Chondrocyte (in vitro differentiated cells): ENCODE measurements at places on chromosomes 11 and 22. TPM values are rescaled to one million over a fixed set of nuclear protein-coding genes. Genes with fewer than 3 reads are reported as not detected.

GRCh38 chr11:14357881-14358728, 878 bp downstream of the RRAS2 start:
- peak overlapping the region; percentile 95 for H3K4me3 ChIP-seq
- no peaks in the 10 kb centered on the region for H3K27me3 ChIP-seq
- H3K27ac ChIP-seq, result peak overlapping the region; percentile 92

Gene RIBC2
- total RNA-seq, result 0.41 to 1.1 TPM in 2 of 3 replicates, not detected in the other

- peaks cover 8% of the 10 kb centered on the region for H3K36me3 ChIP-seq
- no peak for DNase-seq
- peaks cover 85% of the 10 kb centered on the region for H3K4me1 ChIP-seq
- no peaks in the 10 kb centered on the region for H3K27me3 ChIP-seq
- H3K4me3 ChIP-seq, result peak overlapping the region; percentile 58
Measured at GRCh38 chr11:114160894-114161293, 101.4 kb downstream of the ZBTB16 start.

DNA sequence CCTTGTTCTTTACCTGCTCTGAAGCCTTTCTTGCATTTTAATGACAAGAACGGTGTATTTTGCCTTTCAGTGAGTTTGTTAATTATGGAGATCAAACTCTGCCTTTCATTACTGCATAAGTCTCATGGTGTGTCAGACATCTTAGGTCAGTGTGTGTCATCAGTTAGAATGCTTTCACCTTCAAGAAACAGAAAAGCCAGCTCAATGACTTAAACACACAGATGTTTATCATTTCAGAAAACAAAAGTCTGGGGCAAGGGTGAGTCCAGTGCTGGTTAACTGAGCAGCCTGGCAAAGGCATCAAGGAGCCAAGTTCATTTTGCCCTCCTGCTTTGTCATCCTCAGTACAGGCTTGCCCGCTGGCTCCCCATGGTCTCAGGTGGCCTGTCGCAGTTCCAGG, 54.5 kb downstream of the PACS1 start:
- DNase-seq, result no peak
- H3K27me3 ChIP-seq, result no peaks in the 10 kb centered on the region
- peaks cover 38% of the 10 kb centered on the region for H3K4me1 ChIP-seq
- H3K36me3 ChIP-seq, result no peaks in the 10 kb centered on the region

- DNase-seq, result no peak
- no peak overlapping the region for H3K27ac ChIP-seq
- H3K4me3 ChIP-seq, result no peak overlapping the region
- H3K27me3 ChIP-seq, result no peaks in the 10 kb centered on the region
- H3K4me1 ChIP-seq, result peaks cover 30% of the 10 kb centered on the region
Measured at GRCh38 chr11:126216526-126217305, 5.1 kb downstream of the FAM118B start.

Gene MYO7A
- not detected in 3 replicates for total RNA-seq

Gene PYGM
- 0.65 to 1.6 TPM (median 1.2 TPM) in 3 replicates for total RNA-seq

- no peaks in the 10 kb centered on the region for H3K36me3 ChIP-seq
- peaks cover 4% of the 10 kb centered on the region for H3K4me1 ChIP-seq
- H3K27me3 ChIP-seq, result no peaks in the 10 kb centered on the region
- H3K27ac ChIP-seq, result no peak overlapping the region
Measured at GRCh38 chr22:23388517-23388890, 191.6 kb downstream of the IGLL1 start.

Gene FLRT1
- 0.12 to 0.31 TPM (median 0.22 TPM) in 3 replicates for total RNA-seq

GRCh38 chr11:114057605-114058004, 1.9 kb upstream of the ZBTB16 start:
- H3K27ac ChIP-seq, result no peak overlapping the region
- DNase-seq, result no peak
- no peak overlapping the region for H3K4me3 ChIP-seq
- H3K36me3 ChIP-seq, result no peaks in the 10 kb centered on the region
- peaks cover 46% of the 10 kb centered on the region for H3K27me3 ChIP-seq

Gene LSP1
- 7.2 to 27.5 TPM (median 7.4 TPM) in 3 replicates for total RNA-seq

DNA sequence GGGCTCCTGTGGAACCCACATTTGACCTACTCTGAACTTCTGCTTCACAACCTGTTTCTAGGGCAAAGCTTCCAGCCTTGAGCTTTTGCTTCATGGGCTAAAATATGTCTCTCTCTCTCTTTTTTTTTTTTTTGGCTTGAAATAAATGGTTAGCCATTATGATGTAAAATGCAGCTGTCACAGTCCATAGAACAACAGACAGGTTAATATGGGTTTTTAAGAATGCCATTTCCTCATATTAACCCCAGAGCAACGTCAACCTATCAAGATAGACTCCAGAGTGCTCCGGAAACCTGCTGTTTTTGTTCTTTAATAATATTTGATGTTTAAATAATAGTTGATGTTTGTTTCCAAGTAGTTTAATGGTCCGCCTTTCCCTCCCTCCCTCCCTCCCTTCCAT, 285.6 kb downstream of the TENM4 start:
- H3K36me3 ChIP-seq, result no peaks in the 10 kb centered on the region
- H3K27me3 ChIP-seq, result no peaks in the 10 kb centered on the region
- peaks cover 12% of the 10 kb centered on the region for H3K4me1 ChIP-seq
- H3K27ac ChIP-seq, result no peak overlapping the region
- no peak for DNase-seq

DNA sequence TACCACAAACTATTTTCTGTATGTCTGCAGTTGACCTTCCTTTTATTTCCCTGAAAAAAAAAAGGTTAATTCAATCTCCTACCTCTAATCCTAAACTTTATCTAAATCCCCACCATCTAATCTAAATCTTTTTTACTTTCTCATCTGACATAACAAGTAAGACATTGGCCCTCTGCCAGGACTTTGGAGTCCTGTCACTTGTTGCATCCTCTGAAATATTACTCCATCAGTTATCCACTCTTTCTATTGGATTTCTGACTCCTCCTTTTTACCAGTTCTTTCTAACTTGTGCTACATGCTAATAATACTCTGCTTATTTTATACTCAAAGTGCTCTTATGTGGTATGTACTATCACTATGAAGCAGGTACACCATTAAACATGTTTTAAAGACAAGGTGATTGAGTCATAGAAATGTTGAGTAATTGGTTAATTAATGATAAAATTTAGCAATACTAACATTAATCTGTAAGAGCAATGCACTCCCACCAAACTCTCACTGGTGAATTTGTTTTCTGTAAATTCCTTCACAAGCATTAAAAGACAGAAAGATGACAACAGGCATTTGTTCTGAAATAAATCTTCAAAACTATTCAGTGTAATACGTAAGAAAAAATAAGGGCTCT, 914.2 kb upstream of the RAG2 start:
- peaks cover 4% of the 10 kb centered on the region for H3K36me3 ChIP-seq
- H3K27ac ChIP-seq, result peak overlapping the region; percentile 92
- peaks cover 27% of the 10 kb centered on the region for H3K4me1 ChIP-seq
- H3K4me3 ChIP-seq, result no peak overlapping the region
- H3K27me3 ChIP-seq, result no peaks in the 10 kb centered on the region

DNA sequence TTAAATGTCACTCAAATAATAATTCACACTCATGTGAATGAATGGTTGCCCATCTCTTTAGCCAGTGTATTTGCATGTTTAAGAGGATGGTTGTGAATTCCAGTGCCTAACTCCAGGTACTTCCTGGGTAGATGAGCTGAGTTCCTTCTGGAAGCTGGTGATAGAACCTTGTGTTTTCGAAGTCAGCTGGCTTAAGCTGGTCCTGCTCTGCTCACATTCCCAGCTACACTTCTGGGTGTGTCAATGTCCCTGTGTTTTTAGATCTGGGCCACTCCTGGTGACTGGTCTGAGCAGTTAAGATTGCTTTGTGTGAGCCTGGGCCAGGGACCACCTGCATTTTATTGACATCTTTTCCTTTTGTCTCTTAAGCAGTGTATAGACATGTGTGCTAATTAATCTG, 10.6 kb downstream of the TEAD1 start:
- H3K27me3 ChIP-seq, result no peaks in the 10 kb centered on the region
- no peak overlapping the region for H3K4me3 ChIP-seq
- peaks cover 1% of the 10 kb centered on the region for H3K36me3 ChIP-seq
- H3K27ac ChIP-seq, result peak overlapping the region; percentile 85
- peaks cover 98% of the 10 kb centered on the region for H3K4me1 ChIP-seq

DNA sequence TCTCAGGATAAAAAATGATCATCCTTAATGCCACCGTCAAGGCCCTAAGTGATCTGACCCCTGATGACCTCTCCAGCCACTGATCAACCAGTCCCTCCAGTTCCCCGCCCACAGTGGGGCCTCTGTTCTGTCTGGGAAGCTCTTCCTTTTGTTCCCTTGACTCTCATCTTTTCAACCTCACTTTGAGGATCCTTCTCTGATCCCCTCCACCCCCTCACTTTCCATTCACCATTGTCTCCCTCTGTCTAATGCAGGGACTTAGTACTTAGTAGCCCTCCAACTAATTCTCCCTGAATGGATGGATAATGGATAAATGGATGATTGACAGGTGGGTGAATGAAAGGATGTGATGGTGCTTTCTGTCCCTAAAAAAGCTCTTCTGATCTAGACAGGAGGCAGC, 45.6 kb downstream of the C11orf58 start:
- H3K27ac ChIP-seq, result no peak overlapping the region
- H3K4me1 ChIP-seq, result peaks cover 16% of the 10 kb centered on the region
- no peak for DNase-seq

- peaks cover 12% of the 10 kb centered on the region for H3K4me1 ChIP-seq
- H3K36me3 ChIP-seq, result peaks cover 26% of the 10 kb centered on the region
- DNase-seq, result no peak
- no peaks in the 10 kb centered on the region for H3K27me3 ChIP-seq
- H3K27ac ChIP-seq, result no peak overlapping the region
Measured at GRCh38 chr22:23745791-23746190, 5.1 kb downstream of the ZNF70 start.

DNA sequence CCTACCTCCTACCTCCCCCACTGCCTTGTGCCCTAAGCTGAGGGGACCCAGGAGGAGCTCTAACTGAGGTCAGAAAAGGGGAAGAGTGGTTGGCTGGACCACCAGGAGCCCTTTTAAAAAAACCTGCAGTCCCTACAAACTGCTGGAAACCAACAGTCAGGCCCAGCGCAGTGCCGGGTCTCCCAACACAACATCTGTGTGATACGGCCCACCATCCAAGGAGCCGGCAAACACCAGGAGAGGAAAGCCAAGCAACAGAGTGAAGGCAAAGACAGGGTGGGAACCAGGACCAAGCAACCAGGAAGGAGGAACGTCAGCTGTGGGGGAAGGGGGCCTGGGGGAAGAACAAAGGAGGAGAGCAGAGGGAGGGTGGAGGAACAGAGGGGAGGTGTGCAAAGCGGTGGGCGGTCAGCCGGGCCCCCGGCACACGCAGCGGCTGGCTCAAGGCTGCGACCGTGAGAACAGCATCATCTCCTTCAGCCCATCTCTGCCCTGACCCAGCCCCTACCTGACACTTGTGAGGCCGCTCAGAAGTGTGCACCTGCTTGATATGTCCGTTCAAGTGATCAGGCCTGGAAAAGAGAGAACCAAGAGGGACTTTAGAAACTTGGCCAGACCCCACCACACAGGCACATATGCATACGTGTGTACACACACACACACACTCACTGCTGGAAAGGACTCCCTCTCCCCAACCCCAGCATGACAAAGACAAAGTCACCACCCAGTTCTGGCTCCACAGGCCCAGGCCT, 3.6 kb downstream of the PATZ1 start:
- H3K27ac ChIP-seq, result peak overlapping the region; percentile 11
- peak overlapping the region; percentile 72 for H3K4me3 ChIP-seq
- peaks cover 13% of the 10 kb centered on the region for H3K36me3 ChIP-seq

Gene APOBEC3A
- total RNA-seq, result not detected in 3 replicates

- H3K27me3 ChIP-seq, result no peaks in the 10 kb centered on the region
- no peak overlapping the region for H3K4me3 ChIP-seq
- no peak overlapping the region for H3K27ac ChIP-seq
- peaks cover 17% of the 10 kb centered on the region for H3K4me1 ChIP-seq
- no peak for DNase-seq
Measured at GRCh38 chr11:46666516-46666915, 33.9 kb downstream of the ARHGAP1 start.

Gene RTN4R
- total RNA-seq, result 0.75 to 5.5 TPM (median 5.5 TPM) in 3 replicates

GRCh38 chr11:19959648-19960059, 200.6 kb downstream of the DBX1 start:
- no peaks in the 10 kb centered on the region for H3K27me3 ChIP-seq
- H3K36me3 ChIP-seq, result peaks cover 12% of the 10 kb centered on the region
- H3K4me3 ChIP-seq, result no peak overlapping the region
- no peak for DNase-seq
- H3K27ac ChIP-seq, result peak overlapping the region; percentile 68
- H3K4me1 ChIP-seq, result peaks cover 72% of the 10 kb centered on the region

Gene PTGDR2
- total RNA-seq, result 0.12 TPM in 1 of 3 replicates, not detected in the others

Gene BBS1
- 18.1 to 40.6 TPM (median 20.6 TPM) in 3 replicates for total RNA-seq

GRCh38 chr22:17581631-17582030, 18.3 kb downstream of the SLC25A18 start:
- peaks cover 5% of the 10 kb centered on the region for H3K4me1 ChIP-seq
- H3K27me3 ChIP-seq, result no peaks in the 10 kb centered on the region
- no peaks in the 10 kb centered on the region for H3K36me3 ChIP-seq
- no peak overlapping the region for H3K4me3 ChIP-seq
- DNase-seq, result no peak
- H3K27ac ChIP-seq, result no peak overlapping the region

Gene OAF
- 5.7 to 12.8 TPM (median 6.6 TPM) in 3 replicates for total RNA-seq

Gene MPZL2
- total RNA-seq, result not detected in 3 replicates
